Stimulated activated CD8-positive, alpha-beta memory T cell treated with anti-CD3 and anti-CD28 coated beads, Interleukin-4, amount 100 ng/mL, for 1 hour (primary cell): ENCODE measurements at places on chromosomes 7 and 10.

GRCh38 chr7:84113286-84113685, 81.3 kb downstream of the SEMA3A start:
- DNase-seq: no peak

- DNase-seq: no peak
Measured at GRCh38 chr7:39464350-39465054, 101.7 kb upstream of the YAE1 start.

DNA sequence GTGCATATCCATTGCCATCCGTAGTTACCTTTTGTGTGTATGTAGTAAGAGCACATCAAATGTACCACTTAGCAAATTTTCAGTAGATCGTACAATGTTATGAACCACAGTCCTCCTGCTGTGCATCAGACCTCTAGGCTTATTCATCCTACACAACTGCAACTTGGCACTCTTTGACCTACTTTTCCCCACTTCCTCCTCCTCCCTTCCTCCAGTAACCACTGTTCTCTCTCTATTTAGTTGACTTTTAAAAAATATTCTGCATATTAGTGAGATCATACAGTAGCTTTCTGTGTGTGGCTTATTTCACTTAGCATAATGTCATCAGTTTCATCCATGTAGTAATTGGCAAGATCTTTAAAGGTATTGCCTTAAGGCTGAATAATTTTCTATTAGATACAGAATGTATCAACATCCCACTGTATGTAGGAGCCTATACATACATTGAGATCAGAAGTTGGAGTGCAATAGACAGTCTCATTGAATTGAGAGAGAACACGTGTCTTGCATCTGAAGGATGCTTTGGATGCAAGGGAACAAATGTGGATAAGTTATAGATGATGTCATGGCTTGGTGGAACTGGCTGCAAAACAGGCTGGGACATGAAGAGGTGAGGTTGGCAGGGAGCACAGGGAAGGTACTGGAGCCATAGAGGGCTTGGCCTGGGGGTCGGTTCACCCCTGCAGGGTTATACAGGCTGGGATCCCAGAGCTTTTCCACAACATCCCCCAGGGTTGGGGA, 83.0 kb upstream of the FAM180A start:
- no peak for DNase-seq

GRCh38 chr10:58972576-58973234, 203.7 kb upstream of the PHYHIPL start:
- no peak for DNase-seq

GRCh38 chr7:68862736-68863135, 735.5 kb upstream of the AUTS2 start:
- no peak for DNase-seq

DNA sequence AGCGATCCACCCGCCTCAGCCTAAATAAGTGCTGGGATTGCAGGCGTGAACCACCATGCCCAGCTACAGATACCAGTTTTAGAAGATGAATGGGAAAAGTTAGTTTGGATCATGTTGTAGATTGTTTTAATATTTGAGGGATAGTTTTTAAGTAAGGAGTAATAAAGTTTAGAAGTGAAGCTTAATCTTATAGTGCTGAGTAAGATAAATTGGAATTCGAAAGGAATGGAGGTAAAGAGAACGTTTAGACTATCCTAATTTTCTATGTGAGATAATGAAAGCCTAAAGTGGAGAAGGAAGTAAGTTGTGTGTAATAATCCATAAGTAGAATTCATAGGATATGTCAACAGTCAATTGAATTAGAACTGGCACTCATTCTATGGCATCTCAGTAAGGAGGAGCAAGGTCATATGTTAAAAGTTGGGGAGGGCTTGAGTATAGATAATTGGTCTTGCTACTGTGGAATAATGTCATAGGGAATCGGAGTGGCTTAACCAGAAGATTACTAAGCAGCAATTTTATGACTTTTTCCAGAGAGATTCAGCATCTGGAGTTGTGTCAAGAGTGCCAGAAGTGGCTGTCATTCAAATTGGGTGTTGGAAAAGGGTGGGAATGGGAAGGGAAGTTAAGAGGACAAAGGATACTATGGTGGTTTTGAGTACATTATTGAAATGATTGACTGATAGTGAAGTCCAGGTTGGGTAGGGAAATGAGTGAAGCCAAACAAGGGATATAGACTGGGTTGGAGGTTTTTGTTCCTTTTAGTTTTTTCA, 12.1 kb downstream of the TAX1BP1 start:
- no peak for DNase-seq

DNA sequence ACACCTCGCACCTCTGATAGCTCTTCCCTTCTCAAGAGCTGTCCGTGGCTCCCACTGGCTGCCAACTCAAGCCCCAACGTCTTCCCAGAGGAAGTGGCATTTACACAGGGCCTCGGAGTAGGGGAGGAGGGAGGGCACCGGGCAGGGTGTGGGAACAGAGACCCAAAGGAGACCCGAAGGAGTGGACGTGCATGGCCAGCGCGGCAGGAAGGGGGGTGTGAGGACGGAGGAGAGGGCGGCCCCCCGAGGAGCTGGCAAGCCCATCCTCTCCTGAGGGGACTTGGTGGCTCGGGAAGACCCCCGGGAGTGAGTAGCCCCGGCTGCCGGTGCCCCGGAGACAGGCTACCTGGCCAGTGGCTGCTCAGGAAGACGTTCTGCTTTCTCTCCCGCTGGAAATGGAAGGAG, 85.9 kb downstream of the FOXL3 start:
- DNase-seq: no peak

GRCh38 chr7:139937715-139938114, 108.7 kb downstream of the TBXAS1 start:
- DNase-seq: no peak

DNA sequence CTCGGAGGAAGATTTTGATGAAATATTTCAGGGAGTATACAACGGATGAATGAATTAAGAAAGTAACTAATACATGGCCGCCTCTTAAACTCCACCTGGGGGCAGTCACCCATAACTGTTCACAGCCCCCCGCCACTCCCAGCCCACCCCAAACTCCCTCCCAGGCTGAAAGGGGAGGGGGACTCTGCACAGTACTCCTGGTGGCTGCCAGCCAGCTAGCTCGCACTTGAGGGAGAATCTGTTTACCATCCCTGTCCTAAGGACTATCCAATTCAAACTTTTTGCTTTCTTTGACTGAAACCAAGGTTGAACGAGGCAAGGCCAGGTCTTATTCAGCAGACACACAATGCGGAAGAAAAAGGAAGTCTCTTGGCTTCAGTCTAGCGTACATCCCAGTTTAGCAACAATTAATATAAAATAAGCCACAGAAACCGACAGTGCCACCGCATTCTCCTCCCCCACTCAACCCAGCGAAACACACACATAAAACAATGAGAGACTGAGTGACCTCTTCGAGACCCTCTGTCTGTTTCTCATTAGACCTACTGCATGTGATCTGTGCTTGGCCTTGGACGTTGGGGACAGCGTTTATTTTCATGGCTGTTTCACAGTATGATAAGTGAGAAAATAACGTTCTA, 219.5 kb downstream of the GLI3 start:
- no peak for DNase-seq

DNA sequence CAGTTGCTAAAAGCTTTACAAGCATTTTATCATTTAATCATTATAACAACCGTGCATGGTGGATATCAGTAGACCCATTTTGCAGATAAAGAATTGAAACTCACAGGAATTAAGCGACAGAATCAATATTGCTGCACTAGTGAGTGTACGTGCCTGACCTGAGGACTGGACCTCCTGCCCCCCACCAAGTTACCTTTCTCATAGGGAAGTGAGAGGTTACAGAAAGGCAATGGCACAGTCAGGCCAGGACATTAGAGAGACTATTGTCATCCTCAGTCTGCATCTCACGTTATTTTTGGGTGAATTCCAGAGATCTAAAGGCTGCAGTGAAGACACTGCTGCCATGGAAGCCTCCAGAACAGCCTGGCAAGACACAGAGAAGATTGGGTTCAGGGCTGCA, 80.9 kb downstream of the WDFY4 start:
- DNase-seq: no peak

DNA sequence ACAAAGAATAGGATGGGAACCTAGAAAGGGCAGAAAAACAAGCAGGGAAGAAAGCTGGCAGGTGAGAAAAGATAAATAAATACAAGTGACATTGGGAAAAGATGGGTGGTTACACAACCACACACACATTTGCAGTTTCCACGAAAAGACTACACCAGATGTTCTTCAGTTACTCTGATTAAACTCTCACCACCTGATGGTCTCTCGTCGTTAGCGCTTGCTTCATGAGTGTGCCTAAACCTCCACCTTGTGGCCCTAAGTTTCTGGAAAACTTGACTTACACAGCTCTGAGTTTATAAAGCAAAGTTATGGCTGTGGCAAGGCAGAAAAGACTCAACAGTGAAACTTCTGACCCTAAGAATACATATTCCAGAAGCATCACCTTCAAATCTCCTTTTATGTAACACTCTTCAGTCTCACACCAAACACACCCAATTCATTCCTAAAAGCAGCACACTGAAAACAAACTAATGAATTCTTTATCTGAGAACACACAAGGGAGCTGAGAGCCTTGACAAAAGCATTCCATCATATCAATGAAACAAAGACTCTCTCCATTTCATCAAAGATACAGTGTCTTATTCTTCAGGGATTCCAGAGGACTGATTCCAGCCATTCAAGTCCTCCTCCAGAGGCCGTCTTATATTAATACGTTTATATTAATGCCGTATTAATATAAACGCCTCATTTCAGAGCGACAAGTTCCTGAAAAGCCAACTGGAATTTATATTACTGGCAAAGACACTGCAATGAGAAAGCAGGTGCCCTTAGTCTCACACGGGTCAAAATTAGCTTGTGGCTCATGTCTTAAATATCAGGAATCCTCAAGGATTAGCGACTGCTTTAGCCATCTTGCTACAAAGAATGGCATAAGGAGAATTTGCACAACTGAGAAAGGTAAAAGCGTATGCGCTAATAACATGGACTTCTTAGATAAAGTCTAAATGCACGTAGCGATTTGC, 77.6 kb downstream of the RNF216 start:
- DNase-seq: no peak

- DNase-seq: no peak
Measured at GRCh38 chr7:29483219-29484104, 80.2 kb upstream of the PRR15 start.

GRCh38 chr10:72335394-72336258, 19.1 kb downstream of the DNAJB12 start:
- no peak for DNase-seq

GRCh38 chr7:36303202-36304098, 86.2 kb upstream of the ANLN start:
- no peak for DNase-seq

DNA sequence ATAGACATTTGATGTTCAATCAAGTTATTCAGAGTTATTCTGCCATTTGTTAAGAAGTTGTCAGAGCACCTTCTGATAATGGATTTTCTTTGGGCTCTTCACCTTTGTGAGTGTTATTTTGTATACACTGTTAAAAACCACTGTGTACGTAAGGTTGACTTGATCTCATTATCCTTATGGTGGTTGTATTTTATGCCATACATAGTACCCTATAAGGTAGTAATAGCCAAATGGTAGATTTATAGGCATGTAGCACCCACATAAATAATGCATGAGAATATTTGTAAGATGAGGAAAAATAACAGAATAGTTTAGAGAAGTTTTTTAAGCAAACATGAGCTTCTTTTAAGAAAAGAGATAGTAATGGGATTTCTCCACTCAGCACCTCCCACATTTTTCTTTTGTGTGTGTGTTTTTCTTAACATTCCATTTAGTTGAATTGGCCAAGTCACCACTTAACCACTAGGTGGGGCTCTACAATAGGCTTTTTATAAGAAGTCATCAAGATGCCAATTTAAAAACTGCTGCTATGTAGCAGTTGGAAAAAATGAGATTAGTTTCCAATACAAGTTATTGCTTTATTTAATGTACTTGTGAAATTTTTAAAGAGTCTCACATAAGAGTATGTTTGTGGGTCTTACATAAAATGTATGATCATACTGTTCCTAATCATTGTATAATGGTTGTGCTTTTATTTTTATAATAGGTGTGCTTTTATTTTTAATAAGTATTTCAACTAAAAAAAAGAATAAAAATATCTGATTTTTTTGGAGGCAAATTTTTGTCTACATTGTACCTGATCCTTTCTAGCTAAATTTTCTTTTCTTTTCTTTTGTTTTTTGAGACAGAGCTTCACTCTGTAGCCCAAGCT, 41.1 kb upstream of the STMP1 start:
- no peak for DNase-seq
